Activated CD4-positive, alpha-beta T cell treated with anti-CD3 and anti-CD28 coated beads, Interleukin-2, amount 10 ng/mL, durations not matched to agents 7 days and 5 days (primary cell): ENCODE measurements at places on chromosomes 6 and 20. TPM values are rescaled to one million over a fixed set of nuclear protein-coding genes. Genes with fewer than 3 reads are reported as not detected.

PLCB4 gene
- total RNA-seq = not detected

MROH8 gene
- total RNA-seq = 3.0 TPM

PNLDC1 gene
- 0.30 TPM for total RNA-seq

ZNF311 gene
- 0.65 TPM for total RNA-seq

ARFGEF3 gene
- total RNA-seq = 0.05 TPM

PPP1R3G gene
- 0.05 TPM for total RNA-seq

KCNK15 gene
- total RNA-seq = not detected

TREML2 gene
- total RNA-seq = 25.8 TPM

AK9 gene
- 5.0 TPM for total RNA-seq

MACROD2 gene
- total RNA-seq = not detected

TSBP1 gene
- not detected for total RNA-seq

TSPO2 gene
- total RNA-seq = not detected

CLPSL2 gene
- total RNA-seq = not detected

CLVS2 gene
- total RNA-seq = not detected

FRK gene
- 0.02 TPM for total RNA-seq

OR10C1 gene
- total RNA-seq = not detected

FOXA2 gene
- total RNA-seq = not detected

TPBG gene
- 0.35 TPM for total RNA-seq

DBNDD2 gene
- total RNA-seq = 9.0 TPM

GPSM3 gene
- total RNA-seq = 274 TPM

CFAP206 gene
- total RNA-seq = not detected

SERINC1 gene
- 61.0 TPM for total RNA-seq

CDSN gene
- total RNA-seq = not detected

B3GAT2 gene
- total RNA-seq = 0.05 TPM

LST1 gene
- 36.8 TPM for total RNA-seq

HLA-DQB1 gene
- total RNA-seq = 26.0 TPM

PANK2 gene
- total RNA-seq = 59.7 TPM

FRMD1 gene
- total RNA-seq = not detected

MATN4 gene
- 0.17 TPM for total RNA-seq

GSTA2 gene
- not detected for total RNA-seq

SLC13A3 gene
- total RNA-seq = 0.35 TPM

COL19A1 gene
- not detected for total RNA-seq

PLAGL2 gene
- 22.8 TPM for total RNA-seq

HLA-DRA gene
- total RNA-seq = 73.7 TPM

NFKBIL1 gene
- 16.0 TPM for total RNA-seq

HACE1 gene
- total RNA-seq = 11.9 TPM

CEP85L gene
- total RNA-seq = 47.9 TPM

NMBR gene
- not detected for total RNA-seq

PKIB gene
- total RNA-seq = 1.3 TPM

PCED1A gene
- 23.9 TPM for total RNA-seq

DACT2 gene
- total RNA-seq = not detected

HLA-DQA1 gene
- total RNA-seq = 5.2 TPM

OR2B6 gene
- total RNA-seq = not detected

COX4I2 gene
- not detected for total RNA-seq

KIAA1755 gene
- total RNA-seq = not detected

CDH22 gene
- total RNA-seq = not detected

TUBE1 gene
- total RNA-seq = 14.9 TPM

SPATS1 gene
- not detected for total RNA-seq

BMP2 gene
- total RNA-seq = not detected

LY6G6C gene
- not detected for total RNA-seq
